ENCODE measurements at places on chromosomes 7 and 10.

- no peak for DNase-seq
Measured at GRCh38 chr7:19851504-19851903, 78.1 kb upstream of the TMEM196 start.

- DNase-seq: no peak
Measured at GRCh38 chr7:82230811-82231581, 212.6 kb downstream of the CACNA2D1 start.

GRCh38 chr10:44017483-44018145, 367.3 kb downstream of the CXCL12 start:
- DNase-seq: no peak

GRCh38 chr7:70498232-70498992, 633.5 kb upstream of the GALNT17 start:
- no peak for DNase-seq

All from stimulated activated CD8-positive, alpha-beta memory T cell treated with anti-CD3 and anti-CD28 coated beads, Interleukin-4, amount 100 ng/mL, for 48 hours (primary cell).